ENCODE measurements at places on chromosomes 1 and 21. TPM values are rescaled to one million over a fixed set of nuclear protein-coding genes. Genes with fewer than 3 reads are reported as not detected.

Gene C1orf50
- total RNA-seq: 2.7 TPM

Gene S100A8
- total RNA-seq: not detected

Gene PLEKHG5
- 7.0 TPM for total RNA-seq

DNA sequence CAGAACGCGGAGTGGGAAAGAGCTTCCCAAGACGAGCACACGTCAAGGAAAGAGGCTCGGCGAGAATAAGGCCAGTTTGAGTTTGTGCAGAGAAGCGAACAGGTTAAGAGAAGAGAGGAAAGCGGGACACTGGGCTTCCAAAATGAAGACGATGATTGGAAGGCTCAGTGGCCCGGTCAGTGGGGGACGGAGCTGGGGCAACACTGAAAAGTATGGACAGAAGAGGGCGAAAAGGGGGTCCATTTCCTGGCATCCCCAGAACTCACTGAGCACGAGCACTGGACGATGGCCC is 258 bp downstream of the CCT3 start:
- H3K4me1 ChIP-seq: peaks cover 20% of the 10 kb centered on the region
- DNase-seq: no peak
- H3K36me3 ChIP-seq: peaks cover 29% of the 10 kb centered on the region
- no peaks in the 10 kb centered on the region for H3K27me3 ChIP-seq
- peak overlapping the region; percentile 56 for H3K27ac ChIP-seq

GRCh38 chr1:2133039-2133878 is 61.3 kb downstream of the FAAP20 start:
- DNase-seq: peak; percentile 100
- no peaks in the 10 kb centered on the region for H3K36me3 ChIP-seq
- H3K27ac ChIP-seq: peak overlapping the region; percentile 100

DNA sequence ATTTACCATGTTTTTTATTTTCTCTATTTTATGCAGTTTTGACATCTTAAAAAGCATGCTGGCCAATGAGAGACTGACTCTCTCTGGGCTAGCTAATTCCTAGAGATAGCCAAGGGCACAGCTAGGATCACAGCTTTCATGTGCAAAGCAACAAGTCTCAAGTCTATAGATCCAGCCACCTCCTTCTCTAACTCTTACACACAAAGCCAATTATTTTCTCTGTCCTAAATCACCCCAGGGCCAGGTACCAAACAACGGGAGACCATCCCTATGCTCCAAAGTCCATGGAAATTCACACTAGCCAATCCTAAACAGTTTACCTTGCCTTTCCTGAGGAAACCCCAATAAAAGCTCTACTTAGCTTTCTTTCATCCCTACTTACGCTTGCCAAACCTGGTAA is 38.0 kb downstream of the ARHGAP29 start:
- no peak overlapping the region for H3K4me3 ChIP-seq
- no peaks in the 10 kb centered on the region for H3K27me3 ChIP-seq
- no peak for DNase-seq
- H3K36me3 ChIP-seq: peaks cover 91% of the 10 kb centered on the region

DNA sequence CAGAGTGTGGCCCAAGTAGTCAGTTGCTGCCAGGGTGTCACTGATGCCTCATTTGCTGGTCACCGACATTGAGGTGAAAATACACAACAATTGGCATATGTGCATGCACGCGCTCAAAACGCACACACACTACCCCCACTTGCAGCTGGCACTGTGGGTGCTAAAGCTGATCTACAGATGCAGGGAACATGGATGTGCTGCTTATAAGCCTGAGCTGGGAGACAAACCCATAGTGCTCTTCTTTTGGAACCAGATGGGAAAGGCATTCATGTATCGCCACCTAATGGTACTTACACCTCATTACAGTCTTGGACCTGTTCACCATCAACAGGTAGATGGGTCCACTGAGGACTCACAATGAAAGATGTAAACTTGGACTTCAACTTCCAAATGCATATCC is 70.3 kb upstream of the CAMK1G start:
- no peaks in the 10 kb centered on the region for H3K4me1 ChIP-seq
- DNase-seq: peak; percentile 61
- 0 out of 2 replicates have a peak, but pooled peaks cover 4% of the 10 kb centered on the region for H3K27me3 ChIP-seq
- no peaks in the 10 kb centered on the region for H3K36me3 ChIP-seq
- H3K27ac ChIP-seq: no peak overlapping the region
- H3K4me3 ChIP-seq: no peak overlapping the region

DNA sequence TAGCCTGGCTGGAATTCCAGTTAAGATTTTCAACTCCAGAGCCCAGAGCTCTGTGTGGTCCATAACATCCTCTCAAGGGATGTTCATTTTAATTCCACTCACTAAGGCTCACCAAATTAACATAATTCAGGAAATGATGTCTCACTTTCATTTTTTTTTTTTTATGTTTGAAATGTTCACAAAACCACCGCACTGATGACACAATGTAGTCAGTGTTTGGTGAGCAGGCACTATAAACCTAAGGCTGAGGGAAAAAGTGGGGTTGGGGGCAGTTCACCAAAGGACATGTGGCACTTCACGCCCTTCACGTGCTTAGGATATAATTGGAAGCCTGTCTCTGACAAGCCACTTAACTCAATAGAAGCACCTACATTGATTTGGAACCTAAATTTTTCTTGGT is 177.3 kb upstream of the CAMK1G start:
- H3K4me1 ChIP-seq: peaks cover 39% of the 10 kb centered on the region
- peak; percentile 45 for DNase-seq
- H3K36me3 ChIP-seq: no peaks in the 10 kb centered on the region
- H3K4me3 ChIP-seq: no peak overlapping the region

GRCh38 chr1:58570094-58570493 is 7.0 kb downstream of the TACSTD2 start:
- no peak overlapping the region for H3K4me3 ChIP-seq
- H3K36me3 ChIP-seq: no peaks in the 10 kb centered on the region
- no peak overlapping the region for H3K27ac ChIP-seq
- H3K4me1 ChIP-seq: no peaks in the 10 kb centered on the region
- no peak for DNase-seq
- H3K27me3 ChIP-seq: no peaks in the 10 kb centered on the region

- H3K4me1 ChIP-seq: no peaks in the 10 kb centered on the region
- H3K27ac ChIP-seq: no peak overlapping the region
- DNase-seq: peak; percentile 35
These were observed 26.9 kb downstream of the RAD54L start for GRCh38 chr1:46274225-46275029.

GRCh38 chr1:156490401-156491032 is 10.1 kb downstream of the MEF2D start:
- DNase-seq: peak; percentile 72
- peak overlapping the region; percentile 33 for H3K4me3 ChIP-seq
- peak overlapping the region; percentile 54 for H3K27ac ChIP-seq
- no peaks in the 10 kb centered on the region for H3K36me3 ChIP-seq
- no peaks in the 10 kb centered on the region for H3K27me3 ChIP-seq

DNA sequence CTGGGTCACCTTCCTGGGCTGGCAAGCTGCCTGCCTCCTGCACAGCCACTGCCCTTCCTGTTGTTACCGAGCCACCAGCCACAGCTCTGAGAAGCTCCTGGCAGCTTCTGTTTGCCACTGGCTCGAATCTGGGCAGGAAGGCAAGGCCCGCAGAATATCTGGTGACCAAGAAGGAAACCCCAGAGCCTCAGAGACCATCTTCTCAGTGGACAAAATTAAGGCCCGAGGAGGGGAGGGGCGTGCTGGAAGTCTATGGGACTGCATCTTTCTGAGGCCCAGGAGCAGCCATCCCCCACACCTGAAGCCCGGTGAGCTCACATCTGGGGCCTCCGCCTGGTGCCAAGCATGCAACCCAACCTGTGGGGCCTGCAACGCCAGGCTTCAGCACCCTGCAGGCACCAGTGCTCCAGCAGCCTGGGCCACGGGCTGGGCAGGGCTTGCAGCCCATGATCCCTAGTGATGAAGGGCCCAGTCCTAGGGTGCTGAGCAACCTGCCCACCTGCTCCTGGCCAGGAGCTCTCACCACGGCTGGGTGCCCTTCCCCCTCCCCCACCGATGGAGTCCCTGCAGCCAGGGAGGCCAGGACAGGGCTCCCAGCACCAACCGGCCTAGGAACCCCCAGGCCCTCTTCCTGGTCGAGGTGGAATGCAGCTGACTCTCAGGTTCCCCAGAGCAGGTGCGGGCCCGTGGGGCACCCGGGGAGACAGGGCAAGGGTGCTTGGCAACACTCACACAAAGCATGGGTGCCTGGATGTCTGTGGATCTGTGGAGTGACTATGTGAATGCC is 879 bp downstream of the CPTP start:
- peak overlapping the region; percentile 56 for H3K27ac ChIP-seq
- H3K36me3 ChIP-seq: no peaks in the 10 kb centered on the region
- peak overlapping the region; percentile 89 for H3K4me3 ChIP-seq
- DNase-seq: no peak
- H3K27me3 ChIP-seq: no peaks in the 10 kb centered on the region
- peaks cover 16% of the 10 kb centered on the region for H3K4me1 ChIP-seq

- H3K4me1 ChIP-seq: peaks cover 8% of the 10 kb centered on the region
- H3K4me3 ChIP-seq: peak within 1 kb of the TSS; percentile 22
- H3K36me3 ChIP-seq: no peaks in the 10 kb centered on the region
- peak; percentile 78 for DNase-seq
- H3K27me3 ChIP-seq: peaks cover 29% of the 10 kb centered on the region
These were observed at the start of gene CAMK1G for GRCh38 chr1:209583408-209583807. Gene CAMK1G, plus strand, starts transcription at chr1:209583714. Its CDS starts 11,270 bp downstream, at chr1:209594984.

DNA sequence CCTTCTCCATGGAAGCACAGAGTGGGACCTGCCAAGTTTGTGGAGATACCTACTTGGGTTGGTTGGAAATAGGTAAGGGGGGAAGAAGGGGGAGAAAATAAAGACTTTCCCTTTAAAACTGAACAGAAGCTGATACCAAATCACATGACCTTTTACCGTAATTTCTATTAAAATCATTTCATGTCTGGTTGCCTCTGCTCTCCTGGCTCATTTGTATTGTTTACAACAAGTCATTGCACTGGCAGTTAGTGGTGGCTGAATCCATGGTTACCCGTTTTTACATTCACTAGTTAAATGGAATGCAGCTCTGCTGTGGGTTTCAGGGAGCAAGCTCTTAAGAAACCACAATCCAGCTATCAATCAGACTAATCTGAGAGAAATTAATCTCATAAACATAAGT is 353.7 kb upstream of the ESRRG start:
- H3K4me3 ChIP-seq: no peak overlapping the region
- no peak overlapping the region for H3K27ac ChIP-seq
- no peaks in the 10 kb centered on the region for H3K4me1 ChIP-seq
- peaks cover 7% of the 10 kb centered on the region for H3K27me3 ChIP-seq
- H3K36me3 ChIP-seq: no peaks in the 10 kb centered on the region

- no peak for DNase-seq
- no peaks in the 10 kb centered on the region for H3K27me3 ChIP-seq
- no peaks in the 10 kb centered on the region for H3K36me3 ChIP-seq
- no peak overlapping the region for H3K27ac ChIP-seq
- no peaks in the 10 kb centered on the region for H3K4me1 ChIP-seq
These were observed 257.7 kb upstream of the CSF3R start for GRCh38 chr1:36740446-36740845.

All from GM23248 (cell line).